Activated CD8-positive, alpha-beta T cell treated with anti-CD3 and anti-CD28 coated beads for 36 hours (primary cell): ENCODE measurements at places on chromosomes 5 and 9. TPM values are rescaled to one million over a fixed set of nuclear protein-coding genes. Genes with fewer than 3 reads are reported as not detected.

- DNase-seq = no peak
- H3K27me3 ChIP-seq = no peaks in the 10 kb centered on the region
- H3K4me3 ChIP-seq = no peak overlapping the region
- peaks cover 89% of the 10 kb centered on the region for H3K4me1 ChIP-seq
These were observed 11.4 kb upstream of the TEX48 start for GRCh38 chr9:114693248-114693855.

DNA sequence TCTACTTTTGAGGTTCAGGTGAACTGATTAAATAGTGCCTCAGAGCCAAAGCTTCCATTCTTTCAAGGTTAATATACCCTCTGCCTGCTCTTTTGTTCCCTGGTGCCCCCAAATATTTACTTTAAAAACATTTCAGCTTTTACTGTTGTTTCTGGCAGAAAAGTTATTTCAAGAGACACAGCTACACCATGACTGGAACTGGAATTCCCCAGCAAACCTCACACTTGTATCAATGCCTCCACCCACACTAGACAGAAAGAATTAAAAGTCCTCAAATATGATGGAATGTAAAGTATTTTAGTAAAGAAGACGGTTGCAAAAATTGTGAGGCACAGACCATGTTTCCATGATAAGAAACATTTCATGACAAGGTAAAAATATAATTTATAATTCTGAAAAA is 720.2 kb upstream of the TYRP1 start:
- no peak for DNase-seq
- H3K36me3 ChIP-seq = no peaks in the 10 kb centered on the region
- no peak overlapping the region for H3K27ac ChIP-seq
- H3K27me3 ChIP-seq = no peaks in the 10 kb centered on the region
- H3K4me1 ChIP-seq = no peaks in the 10 kb centered on the region
- no peak overlapping the region for H3K4me3 ChIP-seq

The PCDHGA2 gene
- total RNA-seq = not detected

The SLCO4C1 gene
- 0.38 TPM for total RNA-seq

The FAM81B gene
- total RNA-seq = not detected
